ENCODE measurements at places on chromosomes 2 and 18.

- no peak for DNase-seq
Observed at GRCh38 chr2:98771721-98772524, 41.0 kb upstream of the MGAT4A start.

DNA sequence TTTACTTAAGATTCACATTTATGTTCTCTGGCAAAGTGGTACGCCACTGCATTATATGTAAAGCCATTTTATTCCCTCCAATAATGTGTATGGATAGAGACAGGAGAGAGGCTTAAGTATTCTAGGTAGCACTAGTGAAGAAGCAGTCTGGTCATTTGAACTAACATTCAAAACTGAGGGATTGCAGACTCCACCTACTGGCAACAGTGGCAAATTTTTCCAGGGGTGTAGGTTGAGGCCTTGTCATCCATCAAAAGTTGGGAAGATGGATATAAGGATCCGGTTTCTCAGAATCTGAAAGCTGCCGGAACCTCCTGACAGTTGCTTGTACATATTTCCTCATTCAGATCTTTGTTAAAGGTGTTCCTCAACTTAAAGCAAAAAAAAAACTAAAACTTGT lies 465.5 kb upstream of the FSHR start:
- DNase-seq, result peak; percentile 28

DNA sequence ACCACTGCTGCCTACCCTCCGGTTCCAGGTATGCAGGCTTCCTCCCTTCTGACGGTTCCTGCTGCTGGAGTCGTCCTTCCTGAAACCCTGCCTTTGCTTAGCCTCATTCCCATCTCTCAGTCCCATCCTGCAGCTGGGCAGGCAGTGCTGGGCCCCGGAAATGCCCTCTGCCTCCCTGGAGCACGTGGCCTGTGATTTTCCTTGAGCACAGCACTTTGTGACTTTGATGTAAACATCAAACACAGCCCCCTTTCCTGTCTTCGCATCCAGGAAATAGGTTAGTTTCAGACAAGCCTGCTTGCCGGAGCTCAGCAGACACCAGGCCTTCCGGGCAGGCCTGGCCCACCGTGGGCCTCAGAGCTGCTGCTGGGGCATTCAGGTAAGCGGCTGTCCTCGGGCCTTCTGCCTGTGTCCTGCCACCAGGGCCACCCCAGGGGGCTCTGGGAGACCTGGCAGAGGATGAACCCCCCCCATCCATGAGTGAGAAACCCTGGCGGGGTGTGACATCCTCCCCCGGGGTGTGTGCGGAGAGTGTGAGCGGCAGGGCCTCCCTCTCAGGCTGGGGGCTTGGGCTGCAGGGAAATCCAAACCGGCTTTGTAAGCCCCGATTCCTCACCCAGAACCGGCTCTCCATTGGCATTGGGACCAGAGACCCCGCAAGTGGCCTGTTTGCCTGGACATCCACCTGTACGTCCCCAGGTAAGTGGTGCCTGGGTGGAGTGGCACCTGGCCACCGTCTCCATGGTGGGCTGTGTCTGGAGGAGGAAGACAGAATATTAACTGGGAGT lies at the start of gene ZAP70:
TSS of gene ZAP70 (plus strand) at position 281 of the 788 bp plus-strand sequence. CDS start 10,461 bp downstream, outside the sequence.
- DNase-seq, result no peak

DNA sequence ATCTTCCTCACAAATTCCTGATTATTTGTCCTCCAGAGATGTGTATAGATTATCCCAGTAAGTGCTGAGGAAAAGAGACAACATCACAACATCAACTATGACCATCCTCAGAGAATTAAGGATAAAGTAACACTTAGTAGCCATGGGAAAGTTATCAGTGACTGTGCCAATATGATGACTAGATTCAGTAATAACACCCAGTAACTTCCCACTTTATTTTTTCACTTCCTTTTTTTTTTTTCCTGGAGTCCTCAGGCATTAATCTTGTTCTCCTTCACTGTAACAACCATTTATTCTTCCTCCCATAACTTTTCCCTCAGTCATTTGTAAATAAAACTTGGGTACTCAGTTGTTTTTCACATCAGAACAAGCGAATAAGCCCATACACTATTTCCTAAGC lies 16.7 kb upstream of the PID1 start:
- DNase-seq, result no peak

DNA sequence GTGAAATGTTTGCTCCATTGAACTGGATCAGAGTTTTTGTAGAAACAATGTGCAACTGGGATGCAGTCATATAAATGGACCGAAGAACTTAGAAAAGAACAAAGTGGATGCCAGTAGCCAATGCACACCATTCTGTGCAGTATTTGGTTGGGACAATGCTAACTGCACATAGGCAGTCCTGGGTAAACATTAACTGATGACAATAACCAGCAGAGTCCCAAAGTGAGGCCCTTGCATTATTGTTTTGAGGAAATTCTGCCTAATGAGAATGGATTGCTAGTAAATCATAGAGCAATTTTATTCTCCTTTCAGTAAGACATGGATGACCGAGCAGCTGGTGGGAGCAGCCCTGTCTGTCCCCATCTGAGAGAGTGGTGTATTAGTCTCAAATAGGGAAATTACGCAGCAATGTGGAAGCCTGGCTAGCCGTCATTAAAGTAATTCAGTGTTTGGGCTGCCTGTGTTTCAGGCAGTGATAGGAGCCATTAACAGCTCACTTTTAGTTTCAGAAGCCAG lies 94.9 kb downstream of the KCTD1 start:
- no peak for DNase-seq
